SK-N-SH (cell line): ENCODE measurements at places on chromosomes 11 and 22. TPM values are rescaled to one million over a fixed set of nuclear protein-coding genes. Genes with fewer than 3 reads are reported as not detected.

The CDC42EP2 gene
- 5.1 and 8.1 TPM in 2 replicates for polyA plus RNA-seq

- no peak for DNase-seq
Measured at GRCh38 chr11:70124321-70125000, 46.3 kb downstream of the ANO1 start.

- no peak for DNase-seq
Measured at GRCh38 chr11:4671741-4672140, 25.9 kb downstream of the OR51E2 start.

DNA sequence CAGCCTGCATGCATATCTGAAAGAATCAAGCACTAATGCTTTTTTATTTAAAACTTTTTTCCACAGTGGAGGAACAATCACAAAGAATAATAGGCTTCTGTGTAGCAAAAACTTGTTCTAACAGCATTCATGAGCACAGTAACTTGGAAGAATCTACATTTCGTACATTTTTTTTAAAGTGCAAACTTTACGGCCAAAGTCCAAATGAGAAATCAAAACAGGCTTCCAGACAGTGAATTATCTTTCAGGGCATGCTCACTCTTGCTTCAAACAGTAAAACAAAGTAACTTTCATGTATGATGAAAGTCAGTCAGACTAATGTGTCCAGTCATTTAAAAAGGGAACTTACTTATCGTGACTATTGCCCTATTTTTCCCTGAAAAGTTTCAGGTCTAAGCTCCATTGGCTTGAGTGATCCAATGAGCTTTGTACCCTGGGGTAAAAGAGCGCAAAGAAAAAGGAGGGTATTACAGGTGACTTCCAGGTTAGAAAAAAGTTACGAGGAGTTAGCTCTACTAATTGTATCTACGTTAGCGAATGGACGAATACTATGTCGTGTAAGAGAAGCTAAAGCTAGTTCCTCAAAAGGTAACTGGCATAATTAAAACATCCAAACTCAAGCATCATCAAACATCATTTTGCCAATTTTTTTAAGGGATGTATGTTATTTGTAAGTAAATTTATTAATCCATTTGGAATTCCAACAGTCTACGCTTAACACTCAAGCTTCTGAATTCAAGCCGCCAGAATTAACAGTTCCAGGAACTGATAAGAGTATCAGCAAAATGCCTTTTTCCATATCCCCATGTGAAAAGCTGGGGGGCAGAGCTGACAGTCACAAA is 1.7 kb downstream of the PICALM start:
- DNase-seq = no peak

DNA sequence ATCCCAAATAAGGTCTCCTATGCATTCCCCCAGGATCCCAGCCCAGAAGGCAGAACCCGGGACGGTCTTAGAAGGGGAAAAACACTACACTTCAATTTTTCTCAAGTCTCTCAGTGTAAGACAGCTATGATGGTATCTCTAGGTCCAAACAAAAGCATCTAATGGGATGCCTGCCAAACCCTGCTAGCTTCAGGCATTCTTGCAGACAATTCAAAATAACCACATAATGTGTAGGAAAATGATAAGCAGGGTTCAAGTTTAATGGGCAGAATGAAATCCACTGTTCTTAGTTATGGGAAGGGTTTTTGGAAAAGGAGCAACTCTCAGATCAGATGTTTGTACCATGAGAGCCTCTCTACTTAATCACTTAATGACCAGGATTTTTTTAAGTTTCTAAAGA is 119.8 kb upstream of the ANO1 start:
- no peak for DNase-seq

GRCh38 chr11:86969258-86969657 is 14.1 kb upstream of the FZD4 start:
- no peak for DNase-seq

DNA sequence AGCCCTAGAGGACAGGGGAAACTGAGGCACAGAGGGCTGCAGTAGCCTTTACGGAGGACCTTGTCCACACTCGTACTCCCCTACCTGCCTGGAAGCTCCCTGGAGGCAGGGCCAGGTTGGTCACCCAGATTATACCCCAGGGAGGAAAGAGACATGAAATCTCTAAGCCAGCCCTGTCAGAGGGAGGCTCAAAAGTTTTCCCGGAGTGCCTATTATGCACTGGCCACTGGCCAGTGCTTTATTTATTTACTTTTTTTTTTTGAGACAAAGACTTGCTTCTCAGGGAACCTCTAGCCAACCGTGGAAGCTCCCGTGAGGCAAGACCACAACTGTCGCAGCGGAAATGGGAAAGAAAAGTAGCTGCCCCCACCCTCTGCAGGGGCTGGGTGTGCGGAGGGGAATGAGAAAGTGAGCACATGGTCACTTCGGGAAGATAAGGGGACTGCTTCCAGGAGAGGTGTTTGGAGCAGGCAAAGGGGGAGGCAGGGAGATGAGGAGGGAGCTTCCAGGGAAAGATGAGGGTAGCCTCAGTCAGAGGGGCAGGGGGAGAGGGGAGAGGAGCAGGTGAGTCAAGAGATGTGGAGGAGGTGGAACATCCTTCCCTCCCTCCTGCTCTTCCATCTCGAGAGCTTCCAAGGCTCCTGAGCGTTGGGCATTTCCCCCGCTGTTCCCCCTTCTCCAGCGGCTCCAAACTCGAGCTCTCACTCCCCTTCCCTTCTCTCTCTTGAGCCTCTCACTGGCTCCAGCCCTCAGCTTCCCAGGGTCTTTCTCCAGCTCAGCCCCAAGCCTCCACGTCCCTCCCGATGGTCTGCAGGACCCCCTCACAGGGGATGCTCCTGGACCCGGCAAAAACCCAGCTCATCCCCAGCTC is 4.3 kb downstream of the IL2RB start:
- DNase-seq = no peak
